KG1 (cell line): ENCODE measurements at places on chromosomes 5 and 9.

DNA sequence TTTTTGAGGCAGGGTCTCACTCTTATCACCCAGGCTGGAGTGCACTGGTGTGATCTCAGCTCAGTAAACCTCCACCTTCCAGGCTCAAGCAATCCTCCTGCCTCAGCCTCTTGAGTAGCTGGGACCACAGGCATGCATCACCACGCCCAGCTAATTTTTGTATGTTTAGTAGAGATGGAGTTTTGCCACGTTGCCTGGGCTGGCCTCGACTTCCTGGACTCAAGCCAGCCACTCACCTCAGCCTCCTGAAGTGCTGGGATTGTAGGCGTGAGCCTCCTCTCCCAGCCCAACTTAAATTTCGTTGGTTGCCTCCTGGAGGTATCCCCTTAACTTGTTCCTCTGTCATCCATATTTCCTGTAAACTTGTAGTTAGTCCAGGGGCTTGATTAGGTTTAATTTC is 47.2 kb downstream of the RAB24 start:
- no peak for DNase-seq

- no peak for DNase-seq
Measured at GRCh38 chr9:38359689-38360385, 32.7 kb upstream of the ALDH1B1 start.

GRCh38 chr9:14529054-14529453 is 164.2 kb downstream of the ZDHHC21 start:
- DNase-seq, result no peak

DNA sequence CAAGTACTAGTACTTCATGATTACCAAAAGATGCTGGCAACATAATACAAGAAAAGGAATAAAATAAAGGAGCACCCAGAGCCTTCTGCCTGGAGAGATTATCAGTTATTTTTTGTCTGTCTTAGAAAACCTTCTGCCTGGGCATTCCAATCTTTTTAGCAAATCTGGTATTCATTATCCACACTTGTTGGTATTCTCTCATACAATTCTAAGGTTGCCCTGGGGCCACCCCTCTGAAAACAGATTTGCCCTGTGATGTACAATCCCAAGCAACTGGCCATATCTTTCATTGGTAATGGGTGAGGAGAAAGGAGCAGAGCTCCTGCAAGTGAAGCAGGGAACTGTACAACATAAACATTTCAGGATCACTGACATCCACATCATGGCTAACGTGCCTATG is 47.8 kb downstream of the WDR41 start:
- DNase-seq, result no peak

- no peak for DNase-seq
Measured at GRCh38 chr5:122401976-122402725, 90.1 kb downstream of the SNCAIP start.

DNA sequence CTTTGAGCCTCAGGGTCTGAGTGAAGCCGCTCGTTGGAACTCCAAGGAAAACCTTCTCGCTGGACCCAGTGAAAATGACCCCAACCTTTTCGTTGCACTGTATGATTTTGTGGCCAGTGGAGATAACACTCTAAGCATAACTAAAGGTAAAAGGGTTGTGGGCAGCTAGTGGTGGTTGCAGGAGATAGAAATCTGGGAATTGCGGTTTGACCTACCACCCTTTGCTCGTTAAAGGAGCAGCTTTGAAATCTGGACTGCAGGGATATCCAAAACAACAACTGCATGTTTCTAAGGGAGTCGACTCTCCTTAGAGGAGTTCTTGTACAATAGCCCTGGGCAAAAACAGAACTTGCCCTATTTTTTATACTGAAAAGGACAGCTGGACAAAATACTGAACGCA is 19.0 kb downstream of the ABL1 start:
- no peak for DNase-seq

GRCh38 chr9:69136185-69136584 is 37.9 kb upstream of the TJP2 start:
- DNase-seq, result no peak

DNA sequence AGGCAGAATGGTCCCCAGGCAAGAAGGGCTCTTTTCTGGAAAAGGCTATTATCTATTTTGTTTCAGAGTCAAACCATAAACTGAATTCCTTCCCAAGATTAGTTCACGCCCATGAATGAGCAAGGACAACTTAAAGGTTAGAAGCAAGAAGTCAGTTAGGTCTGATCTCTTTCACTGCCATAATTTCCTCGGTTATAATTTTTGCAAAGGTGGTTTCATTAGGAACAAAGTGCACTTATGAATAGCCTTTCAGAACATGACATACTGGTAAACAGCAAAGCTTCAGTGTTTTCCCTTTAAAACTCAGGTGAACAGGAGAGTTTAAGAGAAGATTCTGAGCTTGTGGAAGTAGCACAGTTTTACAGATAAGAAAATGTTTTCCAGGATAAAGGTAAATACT is 177.9 kb downstream of the GDNF start:
- DNase-seq, result no peak

GRCh38 chr9:112839331-112839730 is 51.3 kb downstream of the SLC46A2 start:
- DNase-seq, result no peak

GRCh38 chr9:115625251-115625650 is 507.3 kb upstream of the TNC start:
- no peak for DNase-seq

GRCh38 chr5:157387683-157388093 is 72.3 kb upstream of the NIPAL4 start:
- DNase-seq, result no peak

GRCh38 chr9:70490478-70490877 is 76.0 kb upstream of the KLF9 start:
- no peak for DNase-seq

- DNase-seq, result no peak
Measured at GRCh38 chr9:38249587-38250210, 142.8 kb upstream of the ALDH1B1 start.

DNA sequence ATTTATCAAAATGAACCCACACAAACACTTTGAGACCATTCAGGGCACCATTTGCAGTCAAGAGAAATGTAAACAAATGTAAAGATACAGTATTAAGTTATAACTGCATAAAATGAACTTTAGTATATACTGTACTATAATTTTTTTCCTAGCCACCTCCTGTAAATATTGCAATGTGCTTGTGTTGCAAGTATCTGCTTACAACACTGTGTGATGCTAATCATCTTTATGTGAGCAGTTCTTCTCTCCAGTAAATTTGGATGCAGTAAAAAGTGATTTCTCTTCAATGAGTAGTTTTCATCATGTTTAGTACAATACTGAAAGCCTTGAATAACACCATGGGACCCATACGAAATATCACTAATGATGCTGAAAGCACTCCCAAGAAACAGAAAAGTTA is 9.4 kb downstream of the G3BP1 start:
- no peak for DNase-seq

- no peak for DNase-seq
Measured at GRCh38 chr5:137466889-137467288, 32.2 kb downstream of the SPOCK1 start.

DNA sequence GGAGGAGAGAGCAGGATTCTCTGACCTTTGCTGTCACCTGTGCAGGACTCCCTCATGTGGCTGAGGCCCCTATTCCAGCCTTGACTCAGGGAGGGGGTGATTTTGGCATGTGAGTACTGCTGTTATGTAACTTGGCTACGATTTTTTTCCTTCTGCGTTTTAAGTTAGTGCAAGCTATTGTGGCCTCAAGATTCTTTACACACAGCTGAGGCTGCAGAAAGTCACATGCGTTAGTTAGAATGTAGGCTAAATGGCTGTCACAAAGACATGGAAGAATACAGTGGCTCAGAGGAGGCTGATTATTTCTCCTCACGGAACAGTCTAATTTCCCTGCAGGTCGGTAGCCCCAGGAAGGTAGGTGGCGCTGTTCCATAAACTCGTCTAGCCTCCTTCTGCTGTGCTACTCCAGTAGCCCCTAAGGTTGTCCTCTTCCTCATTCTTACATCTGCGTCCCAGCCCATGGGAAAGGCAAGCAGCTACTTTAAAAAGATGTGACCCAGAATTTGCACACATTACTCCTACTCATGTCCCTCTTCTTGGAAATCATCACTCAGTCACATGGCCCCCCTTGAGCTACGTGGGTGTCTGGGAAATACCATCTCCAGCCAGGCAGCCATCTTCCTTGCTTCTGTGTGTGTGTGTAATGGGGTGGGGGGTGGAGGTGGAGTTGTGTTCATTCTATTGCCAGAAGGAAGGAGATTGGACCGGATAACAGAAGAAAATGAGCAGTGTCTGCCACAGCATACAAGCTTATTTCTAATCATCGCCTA is 486.6 kb downstream of the CCDC171 start:
- DNase-seq, result no peak

DNA sequence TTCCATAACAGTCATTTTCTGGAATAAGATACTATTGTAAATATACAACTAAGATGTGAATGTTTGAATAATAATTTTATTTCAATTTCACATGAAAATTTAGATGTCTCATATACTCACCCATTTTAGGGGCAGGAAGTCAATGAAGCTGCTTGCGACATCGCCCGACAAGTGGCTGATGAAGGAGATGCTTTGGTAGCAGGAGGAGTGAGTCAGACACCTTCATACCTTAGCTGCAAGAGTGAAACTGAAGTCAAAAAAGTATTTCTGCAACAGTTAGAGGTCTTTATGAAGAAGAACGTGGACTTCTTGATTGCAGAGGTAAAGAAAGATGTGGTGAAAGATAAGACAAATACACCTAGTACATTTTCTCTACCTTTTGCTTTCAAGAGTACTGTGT is 8.6 kb downstream of the BHMT start:
- DNase-seq, result no peak

- no peak for DNase-seq
Measured at GRCh38 chr5:141573489-141574121, 45.2 kb downstream of the DIAPH1 start.

GRCh38 chr5:44983006-44983405 is 174.3 kb downstream of the MRPS30 start:
- no peak for DNase-seq

- DNase-seq, result no peak
Measured at GRCh38 chr5:9314558-9314957, 231.3 kb downstream of the SEMA5A start.

GRCh38 chr5:132455614-132456115 is 34.9 kb downstream of the IRF1 start:
- DNase-seq, result no peak
